Muscle of arm (tissue), 14 donors: ENCODE measurements at places on chromosomes 11 and 22. TPM values are rescaled to one million over a fixed set of nuclear protein-coding genes. Genes with fewer than 3 reads are reported as not detected.

Gene SLC7A4
- not detected for polyA plus RNA-seq

Gene IGSF9B
- polyA plus RNA-seq = 10.5 TPM

Gene C22orf42
- not detected for polyA plus RNA-seq

Gene OR8G5
- 0.14 TPM for polyA plus RNA-seq

Gene CDC42BPG
- 0.69 TPM for polyA plus RNA-seq

Gene FXYD2
- 0.81 TPM for polyA plus RNA-seq

Gene UCP3
- 2.3 TPM for polyA plus RNA-seq

Gene OLFML1
- polyA plus RNA-seq = 44.1 TPM

Gene IRAG1
- not detected for polyA plus RNA-seq

Gene NXPE1
- not detected for polyA plus RNA-seq

Gene SCGB1D2
- not detected for polyA plus RNA-seq

Gene UBQLNL
- 0.14 TPM for polyA plus RNA-seq

Gene CHEK1
- 5.5 TPM for polyA plus RNA-seq

Gene RIMBP3C
- polyA plus RNA-seq = 0.10 TPM

Gene RTL10
- 9.6 TPM for polyA plus RNA-seq

Gene LGR4
- 63.0 TPM for polyA plus RNA-seq

Gene OR51M1
- polyA plus RNA-seq = not detected

Gene TMEM179B
- polyA plus RNA-seq = 26.8 TPM

Gene PVALB
- 26.3 TPM for polyA plus RNA-seq

Gene IL18
- polyA plus RNA-seq = 1.6 TPM

Gene NLRP10
- polyA plus RNA-seq = not detected

Gene VPREB1
- 1.3 TPM for polyA plus RNA-seq

Gene CD82
- 91.4 TPM for polyA plus RNA-seq

Gene OR51B4
- polyA plus RNA-seq = not detected

Gene SLC22A9
- polyA plus RNA-seq = 0.08 TPM

Gene B4GALNT4
- 23.6 TPM for polyA plus RNA-seq

Gene RFPL1
- not detected for polyA plus RNA-seq

Gene SCN2B
- 2.5 TPM for polyA plus RNA-seq

Gene OR4A16
- polyA plus RNA-seq = not detected

Gene MUC6
- 0.29 TPM for polyA plus RNA-seq

Gene PRRG4
- polyA plus RNA-seq = 5.3 TPM

Gene DRICH1
- 0.26 TPM for polyA plus RNA-seq

Gene SCUBE1
- polyA plus RNA-seq = 0.52 TPM

Gene CDC42EP2
- polyA plus RNA-seq = 38.6 TPM

Gene MS4A4A
- polyA plus RNA-seq = 12.1 TPM

Gene SHISA8
- polyA plus RNA-seq = not detected

Gene UBTFL1
- not detected for polyA plus RNA-seq

Gene APOBEC3A
- 0.64 TPM for polyA plus RNA-seq

Gene P2RY2
- polyA plus RNA-seq = 1.6 TPM

Gene IFITM10
- not detected for polyA plus RNA-seq

Gene MMP7
- not detected for polyA plus RNA-seq

Gene OR51G1
- polyA plus RNA-seq = not detected

Gene CCND1
- polyA plus RNA-seq = 55.4 TPM

Gene FOXRED2
- polyA plus RNA-seq = 17.2 TPM

Gene LPXN
- 4.6 TPM for polyA plus RNA-seq

Gene CXCR5
- polyA plus RNA-seq = not detected

Gene CRYBA4
- polyA plus RNA-seq = not detected

Gene TALDO1
- 53.9 TPM for polyA plus RNA-seq

Gene PHOX2A
- not detected for polyA plus RNA-seq

Gene FBLN1
- polyA plus RNA-seq = 295 TPM

Gene ZNF280A
- not detected for polyA plus RNA-seq

Gene SSTR3
- not detected for polyA plus RNA-seq

Gene GGT5
- polyA plus RNA-seq = 13.9 TPM

Gene OR5AR1
- polyA plus RNA-seq = not detected

Gene CARD18
- polyA plus RNA-seq = not detected
